Peyer's patch (tissue), 4 donors: ENCODE measurements at places on chromosomes 13 and 19. TPM values are rescaled to one million over a fixed set of nuclear protein-coding genes. Genes with fewer than 3 reads are reported as not detected.

CD33 gene
- 22.3 TPM for total RNA-seq

PTOV1 gene
- 153 TPM for total RNA-seq

KLK3 gene
- 1.9 TPM for total RNA-seq

SERP2 gene
- 3.3 TPM for total RNA-seq

PIN1 gene
- 35.7 TPM for total RNA-seq

DNA sequence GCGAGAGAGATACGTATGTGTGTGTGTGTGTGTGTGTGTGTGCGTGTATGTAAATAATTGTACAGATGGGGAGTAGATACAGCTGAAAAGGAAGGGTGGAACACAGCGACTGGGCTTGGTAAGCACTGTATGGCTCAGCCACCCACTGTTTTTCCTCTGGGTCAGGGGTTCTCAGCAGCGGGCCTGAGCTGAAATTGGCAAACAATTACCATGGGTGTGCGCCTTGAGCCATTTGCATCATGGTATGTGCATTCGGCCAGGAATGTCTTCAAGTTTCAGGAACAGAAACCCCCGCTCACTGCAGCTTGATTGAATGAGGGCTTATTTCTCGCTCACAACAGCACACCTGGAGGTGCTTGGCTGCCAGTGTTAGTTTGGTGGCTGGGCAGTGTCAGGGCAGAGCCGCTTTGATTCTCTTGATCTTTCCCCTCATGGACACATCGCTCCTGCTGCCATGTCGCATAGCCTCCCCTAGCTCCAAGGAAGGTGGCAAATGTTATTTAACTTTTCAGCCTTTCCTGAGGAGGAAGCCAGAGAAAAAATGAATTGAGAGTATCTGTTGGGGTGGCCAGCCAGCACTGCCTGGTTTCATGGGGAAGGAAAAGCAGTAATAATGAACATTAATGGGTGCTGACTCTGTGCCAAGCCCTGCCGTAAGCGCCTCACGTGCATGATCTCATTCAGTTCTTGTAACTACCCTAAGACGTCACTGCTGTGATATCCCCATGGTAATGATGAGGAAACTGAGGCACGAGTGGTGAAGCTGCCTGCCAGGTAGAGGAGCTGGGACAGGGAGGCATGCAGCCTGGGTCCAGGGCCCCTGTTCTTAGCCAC is 126.9 kb downstream of the SIPA1L3 start:
- no peak overlapping the region for H3K4me3 ChIP-seq
- H3K36me3 ChIP-seq = peaks cover 12% of the 10 kb centered on the region
- peak; percentile 79 for DNase-seq

DNA sequence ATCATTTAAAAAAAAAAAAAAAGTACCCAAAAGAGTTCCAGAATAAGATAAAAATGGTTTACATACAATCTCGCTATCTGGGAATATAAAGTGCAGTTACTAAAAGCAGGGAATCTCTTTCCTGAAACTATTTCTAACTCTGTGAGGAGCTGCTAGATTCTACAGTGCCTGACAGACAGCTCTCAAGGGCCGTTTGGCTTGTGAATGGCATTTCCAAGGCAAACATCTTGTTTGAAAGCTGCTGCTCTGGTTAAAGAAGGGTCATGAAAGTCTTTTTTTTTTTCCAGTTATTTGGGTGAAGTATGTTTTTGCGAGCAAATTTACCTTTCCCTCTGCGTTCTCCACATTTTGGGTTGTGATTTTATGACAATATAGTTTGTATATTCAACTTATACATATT is 29.0 kb upstream of the CEACAM21 start:
- H3K36me3 ChIP-seq = no peaks in the 10 kb centered on the region
- H3K27me3 ChIP-seq = no peaks in the 10 kb centered on the region
- peak overlapping the region; percentile 72 for H3K27ac ChIP-seq
- DNase-seq = no peak

DNA sequence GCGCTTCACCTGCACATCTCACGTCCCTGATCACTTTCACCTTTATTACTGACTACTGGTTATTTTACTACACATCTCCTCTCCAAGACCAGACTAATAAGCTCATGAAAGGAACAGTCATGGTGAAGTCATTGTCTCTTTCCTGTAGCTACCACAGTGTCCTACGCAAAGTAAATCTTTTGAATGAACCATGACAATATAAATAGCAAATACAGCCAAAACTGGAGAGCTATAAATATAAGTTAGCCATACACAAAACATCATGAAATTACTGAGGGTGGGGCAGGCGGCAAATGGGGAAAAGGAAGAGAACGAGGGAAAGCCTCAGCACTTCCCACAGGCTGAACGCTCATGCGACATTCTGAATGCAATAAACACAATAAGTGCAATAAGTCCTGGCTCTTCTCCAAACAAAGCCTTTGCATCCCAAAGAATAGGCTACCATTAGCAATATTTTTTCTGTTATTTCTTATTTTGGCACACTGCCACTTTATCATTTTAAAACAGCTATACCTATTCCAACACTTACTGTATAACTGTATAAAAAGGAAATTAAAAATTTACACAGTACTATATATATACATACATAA is 62.5 kb downstream of the TUBGCP3 start:
- no peak for DNase-seq
- H3K27me3 ChIP-seq = no peaks in the 10 kb centered on the region
- H3K4me3 ChIP-seq = no peak overlapping the region
- peaks cover 33% of the 10 kb centered on the region for H3K36me3 ChIP-seq

- no peak overlapping the region for H3K4me3 ChIP-seq
- no peak for DNase-seq
- H3K36me3 ChIP-seq = no peaks in the 10 kb centered on the region
- H3K27me3 ChIP-seq = no peaks in the 10 kb centered on the region
- no peaks in the 10 kb centered on the region for H3K4me1 ChIP-seq
Observed at GRCh38 chr13:105513448-105513847, 1022.0 kb downstream of the EFNB2 start.

GRCh38 chr13:59398127-59398526 is 765.6 kb downstream of the DIAPH3 start:
- H3K36me3 ChIP-seq = no peaks in the 10 kb centered on the region
- DNase-seq = no peak
- H3K27ac ChIP-seq = no peak overlapping the region
- no peak overlapping the region for H3K4me3 ChIP-seq

GRCh38 chr13:71663431-71663830 is 203.6 kb downstream of the DACH1 start:
- H3K27ac ChIP-seq = no peak overlapping the region
- no peaks in the 10 kb centered on the region for H3K36me3 ChIP-seq
- H3K4me1 ChIP-seq = no peaks in the 10 kb centered on the region
- no peak overlapping the region for H3K4me3 ChIP-seq
- no peaks in the 10 kb centered on the region for H3K27me3 ChIP-seq
- no peak for DNase-seq

DNA sequence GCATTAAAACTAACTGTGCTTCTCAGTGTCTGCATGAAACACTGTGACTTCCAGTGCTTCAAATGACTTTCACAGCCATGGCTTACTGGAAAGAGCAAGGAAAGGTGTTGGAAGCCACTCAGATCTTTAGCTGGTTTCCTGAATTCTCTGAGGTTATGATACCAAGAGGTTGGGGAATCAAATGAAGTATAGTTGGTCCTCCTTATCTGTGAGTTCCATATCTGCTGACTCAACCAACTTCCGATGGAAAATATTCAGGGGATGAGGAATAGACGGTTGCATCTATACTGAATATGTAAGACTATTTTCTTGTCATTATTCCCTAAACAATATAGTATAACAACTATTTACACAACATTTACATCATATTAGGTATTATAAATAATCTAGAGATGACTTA is 32.4 kb downstream of the EPSTI1 start:
- no peak overlapping the region for H3K4me3 ChIP-seq
- no peaks in the 10 kb centered on the region for H3K36me3 ChIP-seq
- H3K27ac ChIP-seq = no peak overlapping the region

- no peaks in the 10 kb centered on the region for H3K4me1 ChIP-seq
- H3K27ac ChIP-seq = no peak within 1 kb of the TSS
- DNase-seq = peak; percentile 18
- H3K4me3 ChIP-seq = peak within 1 kb of the TSS; percentile 1
Observed at GRCh38 chr13:45851171-45851921, at the start of gene SIAH3. SIAH3 (minus strand) TSS chr13:45851753; CDS start chr13:45851629, 124 bp downstream.

- DNase-seq = no peak
- no peaks in the 10 kb centered on the region for H3K4me1 ChIP-seq
- no peaks in the 10 kb centered on the region for H3K27me3 ChIP-seq
- no peak overlapping the region for H3K27ac ChIP-seq
Observed at GRCh38 chr13:102892503-102892902, 46.7 kb downstream of the ERCC5 start.

DNA sequence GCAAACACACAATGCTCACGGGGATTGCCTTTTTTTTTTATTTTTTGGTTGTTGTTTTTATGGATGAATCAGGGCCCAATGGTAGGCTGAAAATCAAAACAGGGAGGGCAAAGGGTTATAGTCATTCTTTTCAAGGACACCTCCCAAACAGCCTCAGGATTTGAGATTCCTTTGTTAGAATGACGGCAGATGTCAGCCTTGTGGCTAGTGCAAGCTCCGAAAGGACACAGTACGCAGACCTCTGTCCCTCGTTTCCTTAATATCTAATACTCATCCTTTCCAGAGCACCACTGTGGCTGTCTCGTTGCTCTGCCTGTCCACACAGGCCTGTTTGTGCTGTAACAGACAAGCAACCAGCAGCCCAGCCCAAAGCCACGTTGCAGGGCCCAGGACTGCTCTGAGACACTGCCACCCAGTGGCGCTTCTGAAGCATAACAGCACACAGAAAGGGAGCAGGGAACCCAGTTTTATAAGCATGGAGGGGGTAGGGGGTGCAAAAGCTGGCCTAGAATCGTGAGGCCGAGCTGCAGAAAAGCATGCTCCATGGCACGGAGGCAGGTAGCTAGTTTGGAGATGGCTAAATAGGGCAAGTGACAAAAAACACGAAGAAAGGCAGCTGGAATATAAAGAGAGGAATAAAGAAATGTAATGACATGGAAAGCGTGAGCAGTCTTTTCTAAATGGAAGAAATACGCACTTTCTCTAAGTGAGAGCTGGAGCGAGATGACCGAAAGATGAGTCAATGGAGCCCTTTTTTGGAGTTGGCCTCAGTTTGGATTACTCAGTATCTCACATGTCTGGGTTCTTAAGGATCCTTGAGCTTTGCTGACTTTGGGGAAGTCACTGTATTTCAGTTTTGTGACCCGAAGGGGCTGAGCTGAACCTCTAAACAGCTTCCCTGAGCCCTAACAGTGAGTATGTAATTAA is 40.7 kb upstream of the MEDAG start:
- no peaks in the 10 kb centered on the region for H3K27me3 ChIP-seq
- peaks cover 17% of the 10 kb centered on the region for H3K4me1 ChIP-seq
- DNase-seq = peak; percentile 76
- no peaks in the 10 kb centered on the region for H3K36me3 ChIP-seq

- no peak for DNase-seq
- no peaks in the 10 kb centered on the region for H3K4me1 ChIP-seq
- no peaks in the 10 kb centered on the region for H3K27me3 ChIP-seq
- H3K4me3 ChIP-seq = no peak overlapping the region
- H3K27ac ChIP-seq = no peak overlapping the region
Observed at GRCh38 chr19:49344505-49345423, 9.6 kb downstream of the CD37 start.

GRCh38 chr13:40790154-40790616 is 774 bp downstream of the SLC25A15 start:
- H3K27me3 ChIP-seq = no peaks in the 10 kb centered on the region
- DNase-seq = no peak
- H3K27ac ChIP-seq = peak overlapping the region; percentile 97
- no peaks in the 10 kb centered on the region for H3K4me1 ChIP-seq
- H3K4me3 ChIP-seq = peak overlapping the region; percentile 73

GRCh38 chr13:67803118-67803517 is 573.0 kb upstream of the PCDH9 start:
- no peaks in the 10 kb centered on the region for H3K4me1 ChIP-seq
- no peak overlapping the region for H3K4me3 ChIP-seq
- H3K36me3 ChIP-seq = no peaks in the 10 kb centered on the region
- H3K27me3 ChIP-seq = no peaks in the 10 kb centered on the region

DNA sequence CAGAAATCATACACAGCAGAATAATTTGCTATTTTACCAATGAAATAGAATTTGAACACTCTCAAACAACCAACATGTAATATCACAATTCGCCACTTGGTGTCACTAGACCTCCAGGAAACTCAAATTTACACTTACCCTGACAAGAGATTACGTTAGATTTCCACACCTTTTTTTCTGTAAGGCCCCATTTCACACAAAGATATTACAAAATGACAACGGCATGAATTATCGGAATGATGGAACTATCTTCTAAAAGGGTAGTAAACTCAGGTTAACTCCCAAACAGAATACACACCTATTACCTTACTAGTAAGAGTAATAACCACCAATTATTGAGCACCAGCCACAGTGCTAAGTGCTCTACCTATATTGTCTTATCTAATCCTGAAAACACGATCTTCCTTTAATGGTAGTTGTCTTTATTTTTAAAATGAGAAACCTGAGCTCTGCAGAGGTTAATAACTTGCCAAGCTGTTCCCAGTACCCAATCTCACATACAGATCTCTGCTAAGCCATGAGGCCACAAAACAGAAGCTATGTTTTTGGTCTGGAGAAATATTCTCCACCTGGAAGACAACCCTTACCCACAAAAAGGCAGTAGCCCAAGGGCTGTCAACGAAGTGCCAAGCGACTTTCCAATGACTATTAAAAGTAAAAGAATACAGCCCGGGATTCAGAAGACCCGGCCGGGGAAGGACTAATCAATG is 152.4 kb downstream of the DCLK1 start:
- H3K27me3 ChIP-seq = no peaks in the 10 kb centered on the region
- H3K4me3 ChIP-seq = no peak overlapping the region
- no peak for DNase-seq
- no peaks in the 10 kb centered on the region for H3K36me3 ChIP-seq
- peak overlapping the region; percentile 57 for H3K27ac ChIP-seq

- H3K4me1 ChIP-seq = peaks cover 59% of the 10 kb centered on the region
- no peaks in the 10 kb centered on the region for H3K27me3 ChIP-seq
- H3K4me3 ChIP-seq = peak within 1 kb of the TSS; percentile 99
- peak within 1 kb of the TSS; percentile 95 for H3K27ac ChIP-seq
- no peaks in the 10 kb centered on the region for H3K36me3 ChIP-seq
Observed at GRCh38 chr19:46860846-46861690, at the start of gene ARHGAP35. ARHGAP35 (plus strand) TSS chr19:46860997; CDS start chr19:46918676, 57,679 bp downstream.

DNA sequence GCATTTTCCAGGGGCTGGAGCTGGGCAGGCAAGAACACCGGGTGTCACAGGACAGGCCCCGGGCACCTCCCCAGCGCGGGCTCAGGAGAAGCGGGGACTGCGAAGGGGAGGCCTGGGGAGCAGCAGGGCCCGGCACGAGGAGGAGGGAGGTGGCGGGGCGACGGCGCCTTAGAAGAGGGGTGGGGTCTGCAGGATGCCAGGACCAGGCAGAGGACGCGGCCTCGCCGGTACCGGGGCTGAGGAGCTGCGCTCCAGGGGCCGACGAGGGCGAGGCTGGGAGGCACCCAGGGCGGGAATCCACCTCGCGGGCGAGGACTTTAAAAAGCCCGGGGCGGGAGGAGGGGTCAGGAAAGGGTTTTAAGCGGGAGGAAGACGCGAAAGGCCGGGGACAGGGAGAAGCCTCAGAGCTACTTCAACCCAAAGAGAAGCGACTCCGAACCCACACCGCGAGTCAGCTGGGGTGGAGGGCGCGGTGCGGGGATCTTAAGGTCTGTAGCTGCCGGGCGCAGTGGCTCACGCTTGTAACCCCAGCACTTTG is 665 bp downstream of the ZNF347 start:
- peak overlapping the region; percentile 56 for H3K4me3 ChIP-seq
- H3K4me1 ChIP-seq = peaks cover 12% of the 10 kb centered on the region
- no peaks in the 10 kb centered on the region for H3K27me3 ChIP-seq
- no peaks in the 10 kb centered on the region for H3K36me3 ChIP-seq
